ENCODE measurements at places on chromosomes 2 and 18. TPM values are rescaled to one million over a fixed set of nuclear protein-coding genes. Genes with fewer than 3 reads are reported as not detected.

DNA sequence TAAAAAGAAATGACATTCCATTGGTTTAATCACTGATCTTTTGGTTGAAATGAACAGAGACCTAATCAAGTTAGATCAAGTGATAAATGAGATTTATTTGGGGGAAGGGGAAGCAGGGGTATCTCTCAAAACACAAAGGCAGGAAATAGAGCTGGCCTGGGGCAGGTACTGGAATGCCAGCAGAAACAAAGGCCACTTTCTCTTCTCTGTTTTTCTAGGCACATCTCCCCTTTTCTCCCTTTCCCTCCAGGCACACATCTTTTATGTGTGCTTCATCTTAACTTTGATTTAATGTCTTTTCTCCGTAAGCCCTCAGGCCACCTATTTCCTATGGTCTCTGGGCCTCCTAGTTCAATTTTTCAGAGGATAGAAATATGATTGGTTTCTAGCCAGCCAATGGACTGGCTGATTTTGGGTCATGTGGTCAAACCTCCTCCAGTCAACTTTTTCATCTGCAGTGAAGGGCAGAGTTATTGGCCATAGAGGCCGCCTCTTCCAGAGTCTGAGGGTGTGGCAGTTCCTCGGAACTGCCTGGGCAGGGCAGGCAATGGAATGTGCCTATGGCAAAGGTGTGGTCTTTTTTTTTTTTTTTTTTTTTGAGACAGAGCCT is 58.9 kb upstream of the FAM136A start:
- H3K4me1 ChIP-seq, result no peaks in the 10 kb centered on the region
- no peak overlapping the region for H3K4me3 ChIP-seq
- no peaks in the 10 kb centered on the region for H3K36me3 ChIP-seq

- H3K4me1 ChIP-seq, result no peaks in the 10 kb centered on the region
- H3K36me3 ChIP-seq, result peaks cover 13% of the 10 kb centered on the region
- no peak overlapping the region for H3K27ac ChIP-seq
- no peaks in the 10 kb centered on the region for H3K27me3 ChIP-seq
- no peak overlapping the region for H3K4me3 ChIP-seq
- no peak for DNase-seq
Observed at GRCh38 chr2:98669675-98670074, 61.3 kb downstream of the MGAT4A start.

The IL1RL1 gene
- 65.3 TPM for total RNA-seq

The TACR1 gene
- 0.16 TPM for total RNA-seq

The MYO7B gene
- 0.67 TPM for total RNA-seq
